GM06990 (cell line): ENCODE measurements at places on chromosomes 12 and 14.
A peak's percentile ranks its signal among the peaks of the same experiment; 100 is the strongest.

DNA sequence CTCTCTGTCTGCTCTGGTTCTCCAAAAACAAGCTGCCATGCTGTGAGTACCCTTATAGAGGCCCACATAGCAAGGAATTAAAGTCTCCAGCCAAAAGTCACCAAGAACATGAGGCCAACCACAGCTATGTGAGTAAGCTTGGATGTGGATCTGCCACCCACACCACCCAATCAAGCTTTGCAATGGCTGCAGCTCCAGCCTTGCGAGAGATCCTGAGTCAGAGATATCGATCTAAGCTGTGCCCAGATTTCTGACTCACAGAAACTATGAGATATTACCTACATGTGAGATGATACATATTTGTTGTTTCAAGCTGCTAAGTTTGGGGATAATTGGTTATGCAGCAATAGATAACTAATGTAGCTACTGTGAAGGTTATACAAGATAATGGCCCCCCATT is 15.5 kb upstream of the TMEM233 start:
- no peak for DNase-seq

DNA sequence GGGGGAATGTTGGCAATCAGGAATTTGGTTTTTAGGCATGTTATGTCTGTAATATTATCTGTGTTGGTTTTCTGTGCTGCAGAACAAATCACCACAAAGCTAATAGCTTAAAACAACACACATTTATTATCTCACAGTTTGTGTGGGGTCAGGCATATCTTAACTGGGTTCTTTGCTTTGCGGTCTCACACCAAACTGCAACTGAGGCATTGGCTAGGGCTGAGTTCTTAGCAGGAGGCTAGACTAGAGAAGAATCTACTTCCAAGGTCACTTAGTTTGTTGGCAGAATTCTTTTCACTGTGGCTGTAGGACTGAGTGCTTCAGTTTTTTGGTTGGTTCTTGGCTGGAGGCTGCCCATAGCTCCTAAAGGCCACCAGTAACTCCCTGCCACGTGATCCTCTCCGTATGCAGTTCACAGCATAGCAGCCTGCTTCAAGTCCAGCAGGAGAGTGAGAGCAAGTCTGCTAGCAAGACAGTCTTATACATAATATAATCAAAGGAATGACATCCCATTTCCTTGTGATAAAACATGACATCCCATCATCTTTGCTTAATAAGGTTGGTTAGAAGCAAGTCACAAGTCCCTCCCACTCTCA is 21.6 kb downstream of the ATF1 start:
- no peak for DNase-seq

GRCh38 chr12:76348079-76348901 is at the start of gene BBS10:
BBS10 (minus strand) TSS chr12:76348415; CDS start chr12:76348358, 57 bp downstream.
- peak; percentile 91 for DNase-seq

DNA sequence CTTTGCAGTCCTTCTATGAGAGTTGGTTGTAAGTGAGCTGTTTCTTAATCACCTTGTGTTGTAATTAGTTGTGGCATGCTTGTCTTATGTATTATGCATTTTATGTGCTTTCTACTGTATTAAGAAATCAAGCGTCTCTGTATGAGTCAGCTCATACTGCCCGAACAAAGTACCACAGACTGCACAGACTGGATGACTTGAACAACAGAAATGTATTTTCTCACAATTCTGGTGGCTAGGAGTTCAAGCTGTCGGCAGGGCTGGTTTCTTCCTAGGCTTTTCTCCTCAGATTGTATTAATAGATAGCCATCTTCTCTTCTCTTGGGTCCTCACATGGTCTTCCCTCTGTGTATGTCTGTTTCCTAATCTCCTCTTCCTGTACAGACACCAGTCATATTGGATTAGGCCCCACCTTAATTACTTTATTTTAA is 77.7 kb downstream of the FLRT2 start:
- DNase-seq = no peak

DNA sequence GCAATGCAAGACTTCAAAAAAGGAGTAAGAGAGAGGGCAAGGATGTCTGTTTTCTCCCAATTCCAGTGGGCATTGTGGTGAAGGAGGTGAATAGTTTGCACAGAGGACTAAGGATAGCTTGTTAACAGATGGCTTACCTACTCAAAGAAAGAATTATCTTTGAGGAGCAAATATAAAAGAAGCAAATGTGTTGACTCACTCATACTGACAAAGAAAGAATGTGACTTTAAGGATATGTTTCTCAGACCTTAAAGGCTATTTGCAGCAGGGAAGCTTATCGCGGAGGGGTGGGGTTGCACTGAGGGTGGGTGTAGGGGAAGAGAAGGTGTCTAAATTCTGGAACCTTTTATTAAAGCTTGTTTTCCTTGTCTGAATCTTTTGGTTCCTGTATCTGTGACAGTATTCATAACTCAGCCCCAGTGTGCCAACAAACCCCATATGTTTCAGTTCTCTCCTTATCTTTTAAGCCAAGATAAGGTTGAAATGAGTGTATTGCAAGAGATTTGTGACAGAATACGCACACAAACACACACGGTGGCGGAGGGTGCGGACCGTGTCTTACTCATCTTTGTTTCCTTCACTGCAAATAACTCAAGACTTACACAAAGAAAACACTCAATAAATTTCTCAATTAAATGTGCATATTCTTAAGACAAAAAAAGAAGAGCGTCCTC is 146.4 kb upstream of the ARID2 start:
- DNase-seq = no peak

GRCh38 chr14:75402867-75403413 is 24.9 kb upstream of the JDP2 start:
- DNase-seq = no peak

GRCh38 chr12:5376591-5377207 is 55.2 kb upstream of the NTF3 start:
- DNase-seq = no peak

DNA sequence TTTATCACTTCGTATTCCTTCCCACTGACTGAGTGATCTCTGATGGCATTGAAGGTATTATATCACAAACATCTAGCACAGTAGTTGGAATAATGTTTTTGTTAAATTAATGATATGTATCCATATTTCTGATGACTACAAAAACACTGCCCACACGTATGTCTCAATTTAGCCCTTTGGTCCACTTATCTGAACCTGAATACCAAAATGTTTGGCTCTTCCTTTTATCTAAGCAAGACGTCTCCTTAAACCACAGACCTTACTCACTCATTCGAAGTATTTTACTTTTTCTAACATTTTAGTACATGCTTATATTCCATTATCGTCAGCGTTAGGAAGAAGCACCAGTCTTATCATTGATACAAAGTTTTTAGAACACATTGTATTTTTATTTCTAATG is 126.4 kb downstream of the PIK3C2G start:
- DNase-seq = no peak
